ENCODE measurements at places on chromosomes 13 and 19.

DNA sequence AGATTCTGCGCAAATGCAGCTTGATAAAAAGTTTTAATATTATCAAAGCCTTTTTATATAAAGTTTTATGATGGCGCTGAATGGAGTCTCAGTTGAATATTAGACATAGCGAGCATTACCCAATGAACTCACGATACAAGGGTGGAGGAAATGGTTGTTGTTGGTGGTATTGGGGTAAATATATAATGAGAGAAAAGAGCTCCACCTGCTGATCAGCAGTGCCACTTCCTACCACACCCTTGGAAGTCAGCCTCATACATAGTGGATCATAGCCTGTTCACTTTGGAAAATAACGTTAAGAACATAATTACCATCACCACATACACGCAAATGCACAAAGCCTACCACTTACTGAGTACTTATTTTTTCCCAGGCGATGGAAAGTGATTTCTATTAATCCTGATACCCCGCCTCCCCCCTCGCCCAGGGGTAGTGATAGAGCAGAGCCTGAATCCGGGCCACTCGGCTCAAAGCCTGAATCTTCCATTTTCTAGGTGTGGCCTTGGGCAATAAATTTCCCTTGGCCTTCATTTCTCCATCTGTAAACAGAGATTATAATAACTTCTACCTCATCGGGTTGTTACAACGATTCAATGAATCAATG, 358.3 kb downstream of the KLF5 start:
- DNase-seq = no peak

GRCh38 chr19:46979126-46980105, 40.2 kb upstream of the NPAS1 start:
- no peak for DNase-seq

- DNase-seq = no peak
Measured at GRCh38 chr13:76048131-76048530, 412.0 kb downstream of the LMO7 start.

DNA sequence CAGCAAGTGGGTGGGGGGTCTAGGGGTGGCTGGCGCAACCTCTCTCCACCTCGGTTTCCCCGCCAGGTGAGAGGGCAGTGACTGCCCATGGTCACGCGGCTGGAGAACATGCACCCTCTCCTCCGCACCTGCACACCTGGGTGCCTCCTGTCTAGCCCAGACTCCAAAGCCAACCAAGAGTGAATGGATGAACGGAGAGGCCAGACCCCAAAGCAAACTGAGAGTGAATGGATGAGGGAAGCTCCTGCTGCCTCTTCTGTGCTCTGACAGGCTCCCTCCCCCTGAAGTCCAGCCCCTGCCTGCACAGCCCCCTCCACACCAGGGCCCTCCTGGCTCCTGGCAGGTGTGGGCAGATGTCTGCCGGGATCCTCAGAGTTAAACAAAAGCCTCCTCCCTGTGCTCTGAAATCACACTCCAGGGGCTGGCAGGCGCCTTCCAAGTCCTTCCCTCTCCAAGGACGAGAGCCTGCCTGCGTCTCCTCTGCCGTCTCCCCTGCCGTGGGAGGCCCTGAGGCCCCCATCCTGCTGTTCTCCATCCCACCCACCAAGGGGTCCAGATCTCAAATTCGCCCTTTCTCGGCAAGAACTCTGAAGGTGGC, 2.2 kb downstream of the SBNO2 start:
- no peak for DNase-seq

DNA sequence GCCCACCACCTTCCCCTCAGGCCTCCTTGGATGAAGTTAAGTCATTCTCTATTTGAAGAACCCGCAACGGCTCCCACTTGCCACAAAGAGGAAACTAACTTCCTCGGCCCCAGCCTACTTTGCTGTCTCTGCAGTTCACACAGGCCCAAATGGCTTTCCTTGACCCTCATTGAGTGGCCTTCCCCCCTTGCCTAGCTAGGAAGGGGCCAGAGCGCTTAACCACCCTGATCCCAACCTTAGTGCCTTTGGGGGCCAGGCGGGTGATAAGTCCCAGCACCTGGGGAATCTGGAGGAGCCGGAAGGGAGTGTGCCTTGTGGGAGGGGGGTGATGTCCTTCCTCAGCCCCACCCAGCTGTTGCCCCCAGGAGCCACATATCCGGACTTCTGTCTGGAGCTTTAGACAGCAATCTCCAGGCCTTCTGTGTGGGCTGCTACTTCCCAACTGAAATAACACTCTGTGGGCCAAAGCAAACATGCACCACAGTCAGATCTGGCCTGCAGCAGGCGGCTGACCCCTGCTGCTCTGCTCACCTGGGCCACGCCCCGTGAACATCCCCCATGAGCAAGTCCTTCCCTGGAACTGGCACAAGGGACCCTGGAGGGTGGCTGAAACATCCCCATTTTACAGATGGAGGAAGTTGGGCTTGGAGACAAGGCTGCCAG, 10.5 kb downstream of the NECTIN2 start:
- DNase-seq = no peak

Data from T-cell (primary cell).